Cardiac septum (tissue), 1 donor: ENCODE measurements at places on chromosomes 12 and 14. TPM values are rescaled to one million over a fixed set of nuclear protein-coding genes. Genes with fewer than 3 reads are reported as not detected.

- peak; percentile 36 for DNase-seq
These were observed 2.4 kb upstream of the KRT83 start for GRCh38 chr12:52323416-52324152.

DNA sequence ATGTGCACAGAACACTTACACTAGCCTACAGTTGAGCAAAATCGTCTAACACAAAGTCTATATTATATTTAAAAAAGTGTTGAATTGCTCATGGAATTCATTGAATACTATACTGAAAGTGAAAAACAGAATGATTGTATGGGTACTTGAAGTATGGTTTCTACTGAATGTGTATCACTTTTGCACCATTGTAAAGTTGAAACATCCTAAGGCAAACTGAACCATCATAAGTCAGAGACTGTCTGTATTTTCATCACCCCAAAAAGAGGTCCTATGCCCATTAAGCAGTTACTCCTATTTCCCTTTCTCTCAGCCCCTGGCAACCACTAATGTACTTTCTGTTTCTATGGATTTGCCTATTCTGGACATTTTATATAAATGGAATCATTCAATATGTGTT is 4.4 kb upstream of the AMIGO2 start:
- no peak for DNase-seq

- no peak for DNase-seq
These were observed 645.2 kb downstream of the MED13L start for GRCh38 chr12:115632308-115632707.

DNA sequence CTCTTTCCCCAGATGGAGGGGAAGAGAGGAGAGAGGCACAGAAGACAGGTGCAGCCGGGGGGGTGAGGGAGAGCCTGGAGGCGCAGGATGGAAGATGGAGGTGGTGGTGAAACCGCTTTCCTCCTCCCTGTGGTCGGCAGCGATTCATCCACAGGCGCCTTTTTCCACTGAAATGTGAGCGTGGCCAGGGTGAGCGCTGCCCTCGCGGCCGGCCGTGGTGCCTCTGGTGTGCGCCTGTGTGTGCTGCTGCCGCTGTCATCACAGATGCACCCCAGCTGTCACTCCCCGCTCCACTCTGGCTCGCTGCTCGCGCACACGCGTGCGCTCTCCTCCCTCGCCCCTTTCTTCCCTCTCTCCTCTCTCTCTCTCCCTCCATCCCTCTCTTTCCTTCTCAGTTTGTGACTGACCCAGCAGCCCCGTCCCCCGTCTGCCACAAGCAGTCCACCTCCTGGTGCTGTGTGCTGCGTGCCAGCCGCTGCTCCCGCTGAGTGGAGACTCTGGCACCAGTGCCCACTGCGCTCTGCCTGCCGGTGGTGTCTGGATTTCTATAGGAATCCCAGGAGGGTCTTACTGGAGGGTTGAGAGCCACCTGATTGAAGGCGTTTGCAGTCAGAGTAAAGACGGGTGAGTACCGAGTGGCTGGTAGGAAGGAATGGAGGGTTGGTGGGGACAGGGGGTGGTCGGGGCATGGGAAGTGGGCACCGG is at the start of gene LRTM2:
Gene LRTM2 (plus strand): TSS at position 375 of the 705 bp plus-strand sequence. CDS start 7,584 bp downstream, outside the sequence.
- no peak for DNase-seq

DNA sequence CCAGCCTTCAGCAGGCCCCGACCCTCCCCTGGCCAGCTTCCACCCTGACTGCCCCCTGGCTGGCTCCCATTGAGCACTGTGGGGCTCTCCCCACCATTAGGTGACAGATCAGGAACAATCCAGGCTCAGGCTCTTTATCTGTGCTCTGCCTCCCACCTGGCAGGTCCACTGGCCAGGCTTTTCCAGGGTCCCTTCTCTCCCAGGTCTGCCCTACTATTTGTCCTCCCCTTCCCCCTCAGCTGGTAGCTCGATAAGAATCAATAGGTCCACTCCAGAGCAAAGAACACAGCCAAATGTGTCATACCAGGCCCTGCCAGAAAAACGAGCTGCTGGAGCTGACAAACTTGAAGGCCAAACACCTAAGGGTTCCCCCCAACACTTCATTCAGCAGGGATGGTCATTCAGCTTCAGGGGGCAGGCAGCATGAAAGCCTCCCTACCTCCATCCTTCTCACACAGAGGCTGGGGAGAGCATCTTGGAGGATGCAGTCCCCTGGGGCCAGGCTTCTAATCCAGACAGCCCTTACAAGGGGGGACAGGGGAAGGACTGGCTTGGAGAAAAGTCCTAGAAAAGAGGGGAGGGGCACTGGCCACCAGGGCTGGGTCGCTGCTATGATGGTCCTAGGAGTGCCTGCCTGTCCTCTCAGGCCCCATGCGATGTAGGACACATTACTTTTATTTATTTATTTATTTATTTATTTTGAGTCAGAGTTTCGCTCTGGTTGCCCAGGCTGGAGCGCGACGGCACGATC is 1.9 kb upstream of the KRT18 start:
- DNase-seq: no peak

DNA sequence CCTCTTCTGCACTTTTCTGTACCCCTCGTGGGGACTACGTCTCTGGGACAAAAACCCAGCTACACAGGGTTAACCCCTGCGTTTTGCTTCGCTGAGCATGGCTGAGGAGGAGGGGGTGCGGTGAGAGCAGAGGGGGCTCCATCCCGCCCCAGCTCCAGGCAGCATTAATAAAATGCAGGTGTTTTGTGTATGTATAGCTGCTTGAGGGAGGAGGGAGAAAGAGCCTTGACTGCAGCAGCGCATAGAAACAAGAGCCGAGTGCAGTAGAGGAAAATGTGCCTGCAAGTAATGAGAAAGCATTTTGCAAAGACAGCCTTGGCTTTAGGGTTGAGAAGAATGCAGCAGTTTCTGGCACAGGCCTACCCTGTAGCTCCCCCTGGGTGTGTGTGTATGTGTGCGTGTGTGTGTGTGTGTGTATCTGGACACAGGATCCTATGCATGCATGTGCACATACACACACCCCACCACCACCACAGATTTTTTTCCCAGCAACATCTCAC is 103.9 kb downstream of the ZFP36L1 start:
- DNase-seq: peak; percentile 39

DNA sequence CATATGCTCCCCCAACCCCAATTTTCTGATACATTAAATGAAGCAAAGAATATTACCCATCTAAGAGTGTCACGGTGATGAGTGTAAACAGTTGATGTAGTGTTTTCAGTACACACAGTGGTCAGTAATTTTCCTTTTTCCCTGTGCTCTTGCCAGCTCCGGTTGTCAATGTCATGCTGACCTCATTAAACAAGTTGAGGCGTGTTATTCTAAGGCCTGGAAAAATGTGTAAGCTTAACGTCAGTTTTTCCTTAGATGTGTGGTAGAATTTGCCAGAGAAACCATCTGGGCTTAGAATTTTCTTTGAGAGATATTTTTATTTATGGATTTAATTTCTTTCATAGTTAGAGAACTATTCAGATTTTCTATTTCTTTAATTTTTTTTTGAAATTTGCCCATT is 11.7 kb upstream of the SERPINA6 start:
- DNase-seq: no peak

DNA sequence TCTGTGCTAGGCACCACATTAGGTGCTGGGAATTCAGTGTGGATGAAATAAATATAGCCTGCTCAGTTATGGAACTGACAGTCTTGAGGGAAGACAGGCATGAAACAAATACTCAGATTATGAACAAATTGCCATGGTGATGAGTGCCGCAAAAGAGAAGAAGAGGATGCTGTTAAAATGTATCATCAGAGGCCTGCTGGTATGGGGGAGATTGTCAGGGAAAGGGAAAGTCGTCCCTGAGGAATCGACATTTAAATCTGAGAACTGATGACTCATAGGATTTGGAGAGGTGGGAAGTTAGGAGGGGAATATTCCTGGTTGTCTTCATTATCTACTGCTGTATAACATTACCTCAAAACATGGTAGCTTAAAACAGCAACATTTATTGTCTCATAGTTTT is 42.0 kb downstream of the PPP1R36 start:
- no peak for DNase-seq

GRCh38 chr12:62817556-62818271 is 117.2 kb downstream of the PPM1H start:
- DNase-seq: no peak

The GLS2 gene
- 0.38 TPM for total RNA-seq

The DUSP16 gene
- 24.5 TPM for total RNA-seq

The PLEKHA5 gene
- 65.4 TPM for total RNA-seq

The FOXN4 gene
- total RNA-seq: not detected
